ENCODE measurements at places on chromosomes 16 and 17. TPM values are rescaled to one million over a fixed set of nuclear protein-coding genes. Genes with fewer than 3 reads are reported as not detected.

The TBC1D3B gene
- polyA plus RNA-seq: 13.6 TPM

The KRTAP4-8 gene
- not detected for polyA plus RNA-seq

The COL1A1 gene
- polyA plus RNA-seq: 498 TPM

The SPIRE2 gene
- polyA plus RNA-seq: 10.8 TPM

The RNF222 gene
- 0.18 TPM for polyA plus RNA-seq

The ZPBP2 gene
- polyA plus RNA-seq: not detected

GRCh38 chr17:1727258-1727789, 2.8 kb downstream of the WDR81 start:
- DNase-seq: no peak

GRCh38 chr16:9258423-9259051, 167.1 kb downstream of the HAPSTR1 start:
- peak; percentile 26 for DNase-seq

- no peak for DNase-seq
Observed at GRCh38 chr16:6615636-6616035, 717.0 kb upstream of the RBFOX1 start.

- DNase-seq: no peak
Observed at GRCh38 chr17:68682903-68683302, 81.7 kb upstream of the FAM20A start.

- DNase-seq: no peak
Observed at GRCh38 chr17:30805944-30806456, 18.5 kb downstream of the CRLF3 start.

DNA sequence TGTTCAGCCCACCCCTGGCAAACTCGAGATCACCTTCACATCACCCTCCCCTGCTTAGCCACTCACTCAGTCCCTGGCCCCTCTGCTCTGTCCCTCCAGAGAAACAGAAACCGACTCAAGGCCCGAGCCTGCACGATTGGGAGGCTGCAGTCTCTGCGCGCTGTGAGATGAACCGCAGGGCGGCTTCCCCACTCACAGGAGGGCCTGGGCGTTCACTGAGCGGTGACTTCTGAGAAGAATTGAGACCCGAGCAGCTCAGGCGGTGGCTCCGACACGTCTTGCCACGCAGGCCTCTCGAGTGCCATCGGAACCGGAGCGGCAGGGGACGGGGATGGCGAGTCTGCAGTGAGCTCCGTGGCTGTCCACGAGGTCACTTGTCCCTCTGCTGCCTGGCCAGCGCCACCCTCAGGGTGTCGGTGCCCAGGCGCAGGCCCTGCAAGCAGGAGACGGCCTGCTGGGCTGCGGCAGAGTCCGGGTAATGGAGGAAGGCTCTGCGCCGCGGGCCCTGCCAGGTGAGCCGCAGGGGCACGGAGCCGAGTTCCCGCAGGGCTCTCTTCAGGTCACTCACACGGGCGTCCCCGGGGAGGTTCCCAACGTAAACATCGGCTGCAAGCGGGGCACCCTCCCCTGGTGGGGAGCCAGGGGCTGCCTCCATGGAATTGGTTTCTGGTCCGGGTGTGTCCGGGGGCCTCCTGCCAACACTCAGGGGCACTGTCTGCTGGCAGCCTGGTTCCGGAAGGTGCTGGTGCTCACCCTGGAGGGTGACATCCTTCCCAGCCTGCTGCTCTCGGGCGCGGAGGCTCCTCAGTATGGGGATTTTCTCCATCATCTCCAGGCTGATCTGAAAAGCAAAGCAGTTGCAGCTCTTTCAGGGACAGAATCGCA, 21.6 kb downstream of the FOXF1 start:
- no peak for DNase-seq

- DNase-seq: no peak
Observed at GRCh38 chr16:16045879-16046278, 96.5 kb downstream of the ABCC1 start.

DNA sequence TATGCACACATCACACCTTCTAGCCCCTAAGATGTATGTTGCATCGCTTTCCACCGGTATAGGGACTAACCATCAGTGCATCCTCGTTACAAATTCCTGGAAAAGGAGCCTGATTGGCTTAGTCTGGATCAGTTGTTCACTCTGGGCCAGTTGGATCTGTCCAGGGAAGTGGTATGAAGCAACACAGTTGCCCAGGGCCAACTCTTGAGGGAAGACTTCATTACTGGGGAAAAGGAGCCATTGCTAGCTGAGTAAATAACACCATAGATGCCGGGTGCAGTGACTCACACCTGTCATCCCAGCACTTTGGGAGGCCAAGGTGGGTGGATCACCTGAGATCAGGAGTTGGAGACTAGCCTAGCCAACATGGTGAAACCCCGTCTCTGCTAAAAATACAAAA, 275.2 kb upstream of the RBFOX1 start:
- no peak for DNase-seq

DNA sequence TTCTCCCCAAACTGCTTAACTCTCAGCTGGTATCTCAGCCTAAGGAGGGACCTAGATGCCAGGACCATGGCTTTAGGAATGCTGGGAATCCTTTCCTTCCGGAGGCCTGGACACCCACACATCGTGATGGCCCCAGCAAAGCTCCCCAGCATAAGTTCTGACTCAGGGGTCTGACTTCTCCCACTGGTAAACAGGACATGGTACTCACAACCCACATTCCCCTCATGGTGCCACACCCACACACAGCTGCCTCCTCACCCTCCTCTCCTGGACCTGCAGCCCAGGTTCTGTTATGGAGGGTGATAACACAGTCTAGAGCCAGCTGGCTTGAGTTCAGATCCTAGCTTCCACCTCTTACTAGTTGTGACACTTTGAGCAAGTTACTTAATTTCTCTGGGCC, 719 bp upstream of the RNF227 start:
- no peak for DNase-seq

- DNase-seq: no peak
Observed at GRCh38 chr17:19005137-19005773, 691 bp upstream of the FAM83G start.

GRCh38 chr16:73066927-73067670, 19.2 kb upstream of the ZFHX3 start:
- no peak for DNase-seq

- DNase-seq: no peak
Observed at GRCh38 chr16:49049191-49049590, 232.4 kb downstream of the CBLN1 start.

DNA sequence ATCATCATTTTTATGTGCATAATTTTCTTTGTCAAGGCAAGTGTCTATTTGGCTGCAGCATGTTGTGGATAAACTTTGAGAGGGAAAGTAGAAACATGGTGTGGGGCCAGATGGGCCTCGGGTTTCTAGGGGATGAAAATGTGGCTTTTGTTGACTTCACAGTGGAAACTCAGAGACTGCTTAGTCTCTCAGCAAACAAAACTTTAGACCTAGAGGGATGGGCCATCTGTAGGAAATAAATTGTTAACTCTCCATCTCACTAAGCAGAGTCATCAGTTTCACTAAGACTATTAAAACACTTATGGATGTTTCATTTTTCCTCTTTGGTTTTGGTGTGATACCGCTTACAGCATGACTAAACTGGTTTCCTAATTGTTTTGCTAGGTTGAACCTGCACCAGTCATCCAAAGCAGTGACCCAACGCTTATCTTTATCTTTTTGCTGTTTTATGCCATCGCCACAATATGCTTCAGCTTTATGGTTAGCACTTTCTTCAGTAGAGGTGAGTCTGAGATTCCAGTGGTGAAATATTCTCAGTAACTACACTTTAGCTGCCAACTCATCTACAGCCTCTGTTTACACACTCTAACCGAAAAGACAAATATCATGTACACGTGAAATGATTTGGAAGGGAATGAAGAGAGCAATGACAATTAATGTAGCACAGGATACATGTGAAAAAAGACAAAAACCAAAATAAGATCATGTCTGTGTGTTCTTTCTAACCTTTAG, 60.6 kb upstream of the CRYM start:
- DNase-seq: no peak

DNA sequence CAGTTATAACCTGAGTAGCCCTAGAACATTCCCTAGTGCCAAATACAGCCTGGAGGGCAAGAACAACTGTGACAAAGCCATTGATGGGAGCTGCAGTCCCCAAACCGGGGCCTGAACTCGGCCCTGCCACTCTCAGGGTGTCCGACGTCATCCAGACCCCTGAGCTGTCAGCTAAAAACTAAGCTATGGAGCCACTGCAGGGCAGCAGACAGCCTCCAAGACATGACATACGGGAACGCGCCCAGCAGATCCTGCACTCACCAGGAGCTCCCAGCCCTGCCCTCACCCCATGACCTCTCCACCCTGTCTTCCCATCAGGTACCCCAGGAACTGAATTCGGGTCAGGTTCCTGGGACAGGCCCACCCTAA, 28.4 kb downstream of the KDM8 start:
- no peak for DNase-seq

GRCh38 chr16:83603723-83604570, 203.8 kb upstream of the HSBP1 start:
- no peak for DNase-seq

DNA sequence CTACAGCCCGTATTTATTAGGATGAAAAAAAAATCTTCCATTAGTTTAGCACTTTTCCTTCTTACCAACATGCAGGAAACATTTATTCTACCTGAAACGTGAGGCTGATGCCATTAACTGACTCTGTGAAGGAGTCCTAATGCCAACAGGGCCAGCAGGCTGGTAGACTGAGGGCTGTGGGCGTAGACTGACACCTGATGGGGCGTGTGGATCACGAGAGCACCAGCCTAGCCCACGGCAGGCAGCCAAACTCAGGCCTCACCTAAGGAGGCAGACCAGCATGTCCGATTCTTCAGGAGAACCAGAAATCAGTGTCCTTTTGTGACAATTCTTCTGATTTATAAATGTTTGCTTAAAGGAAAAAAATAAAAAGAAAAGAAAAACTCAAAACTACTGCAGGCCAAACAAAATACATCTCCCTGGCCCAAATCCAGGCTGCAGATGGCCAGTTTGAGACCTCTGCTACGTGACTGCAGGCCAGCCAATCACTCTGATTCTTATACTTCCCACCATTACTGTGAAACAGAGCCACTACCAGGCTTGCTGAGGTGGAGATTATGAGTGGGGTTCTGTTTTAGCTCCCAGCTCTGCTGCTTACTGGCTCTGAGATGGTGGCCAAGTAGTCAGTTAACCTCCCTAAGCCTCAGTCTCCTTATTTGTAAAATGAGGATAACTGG, 66.5 kb downstream of the GNAO1 start:
- peak; percentile 71 for DNase-seq

Data from renal pelvis (tissue), 12 donors.